Mucosa of descending colon (tissue), 3 donors: ENCODE measurements at places on chromosomes 16 and 17.
A peak's percentile ranks its signal among the peaks of the same experiment; 100 is the strongest.

GRCh38 chr16:74320707-74321106 lies 24.1 kb downstream of the PSMD7 start:
- DNase-seq: no peak

GRCh38 chr16:89344846-89345611 lies 127.5 kb downstream of the ZNF778 start:
- peak; percentile 38 for DNase-seq

GRCh38 chr17:72274614-72275013 lies 153.8 kb downstream of the SOX9 start:
- DNase-seq: no peak

- DNase-seq: peak; percentile 37
Measured at GRCh38 chr17:2854143-2855055, 58.2 kb downstream of the RAP1GAP2 start.
